ENCODE measurements at places on chromosomes 12 and 14. TPM values are rescaled to one million over a fixed set of nuclear protein-coding genes. Genes with fewer than 3 reads are reported as not detected.

DNA sequence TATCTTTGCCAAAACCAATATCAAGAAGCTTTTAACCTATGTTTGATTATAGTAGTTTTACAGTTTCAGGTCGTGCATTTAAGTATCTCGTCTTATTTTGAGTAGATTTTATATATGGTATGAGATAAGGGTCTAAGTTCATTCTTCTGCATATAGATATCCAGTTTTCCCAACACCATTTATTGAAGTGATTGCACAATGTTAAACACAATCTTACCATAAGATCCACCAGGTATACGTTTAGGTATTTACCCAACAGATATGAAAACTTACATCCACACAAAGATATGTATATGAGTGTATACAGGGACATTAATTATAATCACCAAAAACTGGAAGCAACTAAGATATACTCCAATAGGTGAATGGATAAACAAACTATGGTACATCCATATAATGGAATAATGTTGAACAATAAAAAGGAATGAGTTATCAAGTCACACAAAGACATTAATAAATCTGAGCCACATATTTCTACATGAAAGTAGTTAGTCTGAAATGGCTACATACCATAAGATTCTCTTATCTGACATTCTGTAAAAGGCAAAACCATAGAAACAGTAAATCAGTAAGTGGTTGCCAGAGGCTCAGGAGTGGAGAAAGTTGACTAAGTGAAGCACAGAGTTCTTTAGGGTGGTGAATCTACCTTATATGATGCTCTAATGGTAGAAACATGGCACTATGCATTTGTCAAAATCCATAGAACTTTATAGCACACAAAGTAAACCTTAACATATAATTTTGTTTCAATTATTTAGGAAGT, 222.6 kb downstream of the NUAK1 start:
- DNase-seq: no peak
- H3K27ac ChIP-seq: no peak overlapping the region
- H3K27me3 ChIP-seq: no peaks in the 10 kb centered on the region

The KLRG1 gene
- total RNA-seq: 3.0 TPM

- no peaks in the 10 kb centered on the region for H3K36me3 ChIP-seq
- DNase-seq: no peak
- H3K27ac ChIP-seq: no peak overlapping the region
- peaks cover 20% of the 10 kb centered on the region for H3K4me1 ChIP-seq
Measured at GRCh38 chr12:109160873-109161272, 44.5 kb downstream of the ACACB start.

DNA sequence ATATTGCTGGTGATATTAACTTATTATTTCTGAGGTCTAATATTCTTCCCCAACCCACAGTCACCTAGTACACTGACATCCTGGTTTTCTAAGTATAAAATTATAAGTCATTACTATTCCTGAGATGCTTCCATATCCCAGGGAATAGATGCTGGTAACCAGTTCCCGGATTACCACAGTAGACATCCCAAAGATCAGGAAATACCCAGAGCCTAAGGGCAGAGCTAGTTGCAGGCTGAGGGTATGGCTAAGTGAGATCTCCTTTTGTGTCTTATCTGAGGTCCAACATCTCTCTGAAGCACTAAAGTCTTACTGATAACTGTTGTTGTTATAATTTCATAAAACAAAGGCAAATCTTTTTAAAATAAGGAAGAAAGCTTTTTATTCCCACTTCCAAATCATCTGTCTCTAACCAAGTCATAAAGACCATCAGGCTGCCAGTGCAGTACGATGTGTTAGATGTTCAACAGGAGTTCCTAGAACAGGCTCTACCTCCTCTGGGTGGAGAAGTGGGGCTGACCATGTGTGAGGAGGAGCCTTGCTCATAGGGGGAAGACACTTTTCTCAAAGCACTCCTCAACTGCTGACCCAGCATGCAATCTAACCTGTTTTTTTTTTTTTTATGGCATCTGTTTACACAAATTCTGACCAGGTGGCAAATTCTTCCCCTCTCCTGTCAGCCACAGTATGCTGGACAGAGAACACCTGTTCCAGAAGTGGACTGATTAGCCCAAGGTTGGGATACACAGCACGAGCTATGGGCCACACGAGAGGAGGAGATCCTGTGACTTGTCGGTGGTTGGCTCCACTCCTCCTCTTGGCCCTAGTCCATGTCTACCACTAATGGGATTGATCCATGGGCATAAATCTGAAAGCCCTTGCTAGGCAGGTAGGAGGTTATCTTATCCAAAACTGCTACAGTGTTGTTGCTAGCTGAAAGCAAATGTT, 16.1 kb upstream of the GRIP1 start:
- no peaks in the 10 kb centered on the region for H3K4me1 ChIP-seq
- H3K36me3 ChIP-seq: no peaks in the 10 kb centered on the region
- no peaks in the 10 kb centered on the region for H3K27me3 ChIP-seq
- no peak overlapping the region for H3K4me3 ChIP-seq

GRCh38 chr14:94681300-94682060, 69.3 kb downstream of the SERPINA3 start:
- H3K36me3 ChIP-seq: no peaks in the 10 kb centered on the region
- no peak overlapping the region for H3K27ac ChIP-seq
- H3K4me3 ChIP-seq: no peak overlapping the region
- H3K4me1 ChIP-seq: no peaks in the 10 kb centered on the region
- no peaks in the 10 kb centered on the region for H3K27me3 ChIP-seq
